ENCODE measurements at places on chromosomes 3 and 15.

GRCh38 chr3:45163481-45163880 is 17.3 kb upstream of the CDCP1 start:
- no peak for DNase-seq

GRCh38 chr3:177811112-177811511 is 613.8 kb upstream of the TBL1XR1 start:
- no peak for DNase-seq

- DNase-seq, result no peak
These were observed 875 bp upstream of the NT5DC2 start for GRCh38 chr3:52534281-52535183.

DNA sequence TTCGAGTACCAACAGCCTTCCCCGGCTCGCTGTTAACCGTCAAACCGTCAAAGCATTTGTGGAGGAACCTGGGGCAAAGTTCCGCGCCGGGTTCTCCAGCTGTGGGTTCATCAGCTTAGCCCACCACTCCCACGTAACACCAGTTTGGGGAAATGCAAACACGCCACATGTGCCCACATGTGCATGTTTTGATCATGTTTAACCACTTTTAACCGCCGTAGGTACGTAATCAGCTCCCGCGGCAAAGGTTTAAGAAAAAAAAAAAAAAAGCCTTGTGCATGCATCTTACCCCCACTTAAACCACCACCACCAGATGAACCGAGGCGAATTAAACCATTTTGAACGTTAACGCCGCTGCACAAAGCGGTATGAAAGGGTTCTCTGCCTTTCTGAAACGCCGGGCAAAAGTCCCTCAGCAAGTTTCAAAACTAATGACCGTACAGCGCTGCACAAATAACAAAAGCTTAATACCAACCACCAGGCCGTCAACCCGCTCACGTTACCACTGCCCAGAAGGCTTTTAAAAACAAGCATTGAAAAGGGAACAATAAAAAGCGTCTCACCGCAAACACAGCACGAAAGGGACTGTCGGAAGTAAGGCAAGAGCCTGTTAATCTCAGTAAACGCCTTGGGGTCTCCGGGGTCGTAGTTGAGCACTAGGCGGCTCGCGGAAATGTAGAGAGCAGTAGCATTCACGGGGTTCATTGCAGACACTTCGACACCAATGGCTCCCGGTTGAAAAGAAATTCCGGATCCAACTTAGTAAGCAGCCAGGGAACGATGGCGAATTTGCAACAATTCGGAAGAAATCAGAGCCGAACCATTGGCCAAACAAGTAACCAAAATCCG is 1.5 kb downstream of the MSL2 start:
- no peak for DNase-seq

GRCh38 chr3:130850843-130851242 is 43.0 kb upstream of the ATP2C1 start:
- DNase-seq, result no peak

DNA sequence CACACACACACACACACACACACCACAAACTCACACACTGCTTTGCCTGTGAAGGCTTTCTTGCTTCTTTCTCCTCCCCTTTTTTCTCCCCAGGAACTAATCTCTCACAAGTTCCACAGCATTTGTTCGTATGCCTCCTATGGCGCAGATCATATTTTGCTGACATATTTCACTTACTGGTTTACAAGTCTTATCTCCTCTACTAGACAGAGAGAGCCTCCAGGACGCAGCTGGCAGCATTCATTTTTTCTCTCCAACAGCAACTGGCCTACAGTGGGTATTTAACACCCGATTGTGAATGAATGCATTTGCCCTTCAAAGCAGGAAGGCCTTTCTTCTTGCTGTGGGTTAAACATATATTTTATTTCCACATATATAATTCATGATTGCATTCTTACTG is 47.0 kb upstream of the DLG1 start:
- no peak for DNase-seq

DNA sequence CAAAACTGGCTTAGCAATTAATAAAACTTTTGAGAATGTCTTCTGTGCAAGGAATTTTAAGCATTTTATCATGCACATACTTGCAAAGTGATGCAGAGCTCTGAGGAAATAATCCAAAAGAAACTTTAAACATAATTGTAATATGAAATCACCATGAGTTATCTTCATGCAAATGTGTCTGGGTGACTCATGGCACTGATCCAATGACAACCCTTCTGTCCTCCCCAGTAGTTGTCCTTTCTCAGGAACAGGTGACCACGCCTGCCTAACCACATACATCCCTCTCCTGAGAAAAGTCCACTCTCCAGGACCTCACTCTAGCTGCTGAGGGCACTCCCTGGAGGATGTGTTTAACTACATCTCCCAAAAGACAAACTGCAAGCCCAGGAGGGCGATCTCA is 530.6 kb upstream of the IL12A start:
- DNase-seq, result no peak

DNA sequence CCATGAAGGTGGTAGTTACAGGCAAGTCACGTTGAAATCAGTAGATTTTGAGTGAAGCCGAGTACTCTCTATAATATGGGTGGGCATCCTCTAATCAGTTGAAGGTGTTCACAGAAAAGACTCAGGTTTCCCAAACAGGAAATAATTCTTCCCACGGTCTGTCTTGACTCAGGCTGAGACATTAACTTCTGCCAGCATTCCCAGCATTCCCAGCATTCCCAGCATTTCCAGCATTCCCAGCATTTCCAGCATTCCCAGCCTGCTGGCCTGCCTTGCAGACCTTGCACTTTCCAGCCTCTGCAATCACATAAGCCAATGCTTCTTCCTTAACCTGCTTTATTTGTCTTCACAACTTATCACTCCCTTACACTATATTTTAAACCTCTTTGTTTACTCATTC is 542.3 kb upstream of the ROBO2 start:
- no peak for DNase-seq
